RCC 7860 (cell line): ENCODE measurements at places on chromosomes 6 and 20.

DNA sequence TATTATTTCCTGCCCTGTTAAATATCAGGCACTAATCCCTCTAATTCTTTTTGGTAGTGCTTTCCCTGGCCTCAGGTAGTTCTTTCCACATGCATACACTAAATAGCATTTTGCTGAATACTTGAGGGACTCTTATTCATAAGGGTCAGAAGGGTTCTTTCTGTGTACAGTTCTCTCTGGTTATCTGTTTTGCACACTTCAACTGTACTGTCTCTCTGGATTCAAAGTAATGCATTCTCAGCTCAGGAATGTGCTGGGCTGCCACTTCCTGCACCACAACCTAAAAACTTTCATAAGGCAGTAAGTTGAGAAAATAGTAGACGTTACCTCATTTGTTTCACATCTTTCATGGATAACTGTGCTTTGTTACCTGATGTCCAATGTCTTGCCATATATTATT lies 32.1 kb downstream of the C6orf141 start:
- DNase-seq = no peak

- DNase-seq = no peak
Measured at GRCh38 chr6:106918115-106918514, 56.4 kb downstream of the CD24 start.

DNA sequence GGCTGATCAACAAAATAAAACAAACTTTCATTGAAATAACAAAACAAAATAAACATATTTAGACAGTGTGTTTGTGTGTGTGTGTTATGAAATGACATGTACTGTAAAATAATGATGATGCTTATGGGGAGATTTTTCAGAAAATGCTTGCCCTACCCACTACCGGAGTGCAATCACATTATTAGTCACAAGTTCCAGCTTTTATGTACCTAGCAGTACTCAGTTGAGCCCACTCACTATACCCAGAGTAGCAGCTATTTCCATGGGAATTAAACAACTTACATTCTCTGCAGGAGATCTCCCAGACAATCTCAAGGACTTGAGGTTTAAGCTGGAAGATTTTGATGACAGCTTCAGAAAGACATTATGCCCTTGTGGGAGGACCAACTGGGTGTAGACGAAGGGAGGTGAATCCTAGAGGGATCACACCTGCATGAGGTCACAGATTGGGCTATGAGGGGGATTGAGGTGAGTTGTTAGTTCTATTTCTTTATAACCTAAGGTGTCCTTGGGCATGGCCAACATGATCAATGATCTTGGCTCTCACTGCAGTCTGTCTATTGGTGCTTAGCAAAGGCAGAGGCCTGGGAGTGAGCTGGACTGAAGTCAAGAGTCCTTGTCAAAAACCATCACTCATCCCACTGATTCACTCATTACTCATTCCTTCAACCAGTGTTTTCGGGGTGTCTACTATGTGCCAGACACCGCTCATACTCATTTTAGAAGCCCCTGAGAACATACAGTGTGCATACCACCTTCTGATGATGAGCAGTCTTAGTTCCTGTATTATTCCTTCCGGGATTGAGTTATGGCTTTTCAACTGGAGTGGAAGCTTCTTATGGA lies 6.7 kb upstream of the CLIC5 start:
- DNase-seq = no peak

DNA sequence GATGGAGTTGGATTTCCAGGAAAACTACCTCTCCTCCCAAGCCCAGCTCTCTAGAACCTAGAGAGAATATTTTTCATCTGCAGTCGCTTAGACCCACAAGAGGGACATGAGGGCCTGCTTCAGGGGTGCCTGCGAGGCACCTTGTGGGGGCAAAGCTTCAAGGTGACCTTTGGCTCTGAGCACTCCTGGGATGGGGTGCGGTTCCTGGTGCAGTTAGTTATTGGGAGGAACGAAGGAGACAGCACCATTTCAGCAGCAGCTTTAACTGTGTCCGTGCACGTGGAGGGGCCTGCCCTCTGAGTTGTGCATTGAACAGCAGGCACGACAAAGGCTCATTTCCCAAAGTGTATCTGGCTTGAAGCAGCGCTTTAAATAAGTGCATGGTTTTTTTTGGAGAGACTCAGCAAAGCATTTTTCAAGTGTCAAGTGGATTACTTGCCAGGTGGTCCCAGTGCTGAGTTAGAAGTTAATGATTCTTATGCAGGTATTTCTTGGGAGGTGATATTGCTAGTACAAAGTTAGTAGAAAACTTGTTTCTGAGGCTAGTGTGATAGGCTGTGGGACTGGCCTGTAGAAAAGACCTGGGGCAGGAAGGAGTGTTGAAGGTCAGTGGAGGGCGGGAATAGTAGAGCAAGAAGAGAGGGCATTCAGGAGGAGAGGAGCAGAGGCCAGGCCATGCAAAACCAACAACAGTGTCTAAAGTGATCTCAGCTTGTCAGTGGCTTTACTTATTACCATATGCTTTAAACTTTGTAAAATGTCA lies 3.8 kb downstream of the IGF2R start:
- no peak for DNase-seq

GRCh38 chr6:139490482-139490881 lies 116.0 kb upstream of the CITED2 start:
- no peak for DNase-seq

DNA sequence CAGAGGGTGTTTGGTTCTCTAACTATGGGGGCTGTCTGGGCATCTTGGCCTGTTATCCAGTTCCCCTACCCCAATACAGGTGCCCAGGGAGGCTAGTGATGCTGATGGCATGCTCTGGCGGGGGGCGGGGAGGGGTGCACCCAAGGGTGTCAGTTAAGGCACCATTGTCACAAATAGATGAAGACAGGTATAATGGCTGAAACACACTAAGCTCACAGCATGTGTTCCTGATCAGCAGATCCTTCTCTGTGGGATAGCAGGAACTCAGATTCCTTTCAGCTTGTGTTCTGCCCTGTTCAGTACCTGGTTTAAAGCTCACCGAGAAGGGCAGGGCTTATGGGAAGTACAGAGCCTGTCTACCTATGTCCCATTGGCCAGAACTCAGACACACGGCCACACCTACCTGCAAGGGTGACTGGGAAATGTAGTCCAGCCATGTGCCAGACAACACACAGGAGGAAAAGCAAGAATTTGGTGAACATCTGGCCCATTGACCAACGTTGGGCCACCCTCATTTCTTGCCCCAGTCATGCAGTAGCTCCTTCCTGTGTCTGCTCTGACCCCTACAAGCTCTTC lies 3.4 kb upstream of the RSPO4 start:
- no peak for DNase-seq

- DNase-seq = no peak
Measured at GRCh38 chr6:39204160-39204495, 25.1 kb downstream of the KCNK5 start.

- no peak for DNase-seq
Measured at GRCh38 chr20:8320306-8320705, 188.2 kb downstream of the PLCB1 start.
